ENCODE measurements at places on chromosomes 6 and 20.

DNA sequence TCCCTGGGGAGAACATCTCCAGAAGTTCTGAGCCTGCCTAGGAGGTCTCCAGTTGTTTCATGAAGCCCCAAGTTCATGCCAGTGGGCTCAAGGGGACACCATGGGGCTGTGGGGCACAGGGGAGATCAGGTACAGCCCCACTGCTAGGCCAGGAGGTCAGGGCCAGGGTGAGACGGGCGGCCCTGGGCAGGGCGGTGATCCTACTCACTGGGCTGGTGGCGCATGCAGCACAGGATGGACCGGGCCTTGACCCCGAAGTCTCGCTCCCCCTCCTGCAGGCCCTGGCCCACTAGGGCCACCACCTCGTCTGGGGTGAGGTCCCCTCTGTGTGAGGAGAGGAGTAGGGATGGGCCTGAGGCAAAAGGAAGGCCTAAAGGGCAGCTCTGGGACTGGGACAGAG lies 26.1 kb downstream of the ADA start:
- no peak for DNase-seq

DNA sequence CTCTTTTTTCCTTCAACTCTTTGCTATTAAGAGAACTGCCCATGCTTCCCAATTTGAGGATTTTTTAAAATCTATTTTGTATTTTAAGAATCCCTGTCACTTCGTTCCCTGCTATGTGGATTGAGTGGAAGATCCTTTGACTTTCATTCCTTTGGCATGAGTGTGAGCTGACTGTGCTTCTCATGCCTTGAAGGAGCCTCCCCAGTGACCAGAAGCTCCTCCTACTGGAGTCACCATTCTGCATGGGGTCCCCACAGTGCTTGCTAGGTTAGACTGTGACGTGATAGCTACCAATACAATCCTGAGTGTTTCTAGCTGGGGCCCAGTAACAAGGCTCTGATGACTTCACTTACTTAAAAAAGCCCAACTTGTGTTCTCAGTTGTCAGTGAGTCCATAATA lies 104.4 kb upstream of the LAMP5 start:
- DNase-seq, result no peak

GRCh38 chr6:116392132-116393013 lies 21.6 kb downstream of the DSE start:
- no peak for DNase-seq

GRCh38 chr6:125154118-125154760 lies 666 bp downstream of the TPD52L1 start:
- DNase-seq, result peak; percentile 38

- DNase-seq, result peak; percentile 95
Measured at GRCh38 chr6:32970413-32971241, 2.2 kb downstream of the BRD2 start.

GRCh38 chr20:7627734-7628663 lies 312.3 kb downstream of the HAO1 start:
- no peak for DNase-seq

- DNase-seq, result no peak
Measured at GRCh38 chr6:75291331-75291730, 6.7 kb upstream of the TMEM30A start.

GRCh38 chr6:90139272-90139817 lies 157.3 kb downstream of the BACH2 start:
- DNase-seq, result no peak

DNA sequence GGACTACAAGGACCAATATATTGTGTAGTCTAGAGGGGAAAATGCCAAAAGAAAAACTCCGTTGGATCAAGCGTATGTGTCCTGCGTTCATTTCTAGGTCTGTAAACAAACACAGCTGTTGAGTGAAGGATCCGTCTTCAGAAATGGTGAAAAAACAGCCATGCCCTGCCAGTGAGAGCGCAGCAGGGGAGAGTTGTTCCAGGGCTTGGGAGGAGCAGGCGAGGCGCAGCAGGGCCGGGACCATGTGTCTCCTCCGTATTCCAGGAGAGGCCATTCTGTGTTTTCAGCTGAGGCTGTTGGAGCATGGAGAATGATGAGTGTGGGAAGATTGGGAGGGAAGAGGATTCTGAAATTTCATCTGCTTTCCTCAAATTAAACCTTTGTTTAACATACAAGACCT lies 38.0 kb downstream of the BMP6 start:
- DNase-seq, result peak; percentile 36

DNA sequence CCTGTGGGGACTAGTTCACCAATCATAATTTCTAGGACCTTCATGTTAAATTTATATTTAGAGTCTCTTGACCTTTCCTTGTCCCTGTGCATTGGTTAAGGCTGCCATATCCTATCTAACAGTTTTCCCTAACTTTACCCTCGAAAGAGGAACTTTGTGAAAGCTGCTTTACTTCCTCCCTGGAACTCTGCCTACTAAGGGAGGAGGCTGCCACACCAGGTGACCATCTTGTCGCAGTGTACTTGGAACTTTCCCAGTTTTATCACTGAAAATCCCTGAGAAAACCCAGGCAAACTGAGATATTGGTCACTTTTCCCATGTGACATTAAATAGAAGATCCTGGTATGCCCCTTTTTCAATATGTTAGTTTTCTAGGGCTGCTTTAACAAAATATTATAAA lies 317.6 kb upstream of the TSHZ2 start:
- no peak for DNase-seq

- no peak for DNase-seq
Measured at GRCh38 chr20:48595495-48596333, 232.1 kb downstream of the PREX1 start.

DNA sequence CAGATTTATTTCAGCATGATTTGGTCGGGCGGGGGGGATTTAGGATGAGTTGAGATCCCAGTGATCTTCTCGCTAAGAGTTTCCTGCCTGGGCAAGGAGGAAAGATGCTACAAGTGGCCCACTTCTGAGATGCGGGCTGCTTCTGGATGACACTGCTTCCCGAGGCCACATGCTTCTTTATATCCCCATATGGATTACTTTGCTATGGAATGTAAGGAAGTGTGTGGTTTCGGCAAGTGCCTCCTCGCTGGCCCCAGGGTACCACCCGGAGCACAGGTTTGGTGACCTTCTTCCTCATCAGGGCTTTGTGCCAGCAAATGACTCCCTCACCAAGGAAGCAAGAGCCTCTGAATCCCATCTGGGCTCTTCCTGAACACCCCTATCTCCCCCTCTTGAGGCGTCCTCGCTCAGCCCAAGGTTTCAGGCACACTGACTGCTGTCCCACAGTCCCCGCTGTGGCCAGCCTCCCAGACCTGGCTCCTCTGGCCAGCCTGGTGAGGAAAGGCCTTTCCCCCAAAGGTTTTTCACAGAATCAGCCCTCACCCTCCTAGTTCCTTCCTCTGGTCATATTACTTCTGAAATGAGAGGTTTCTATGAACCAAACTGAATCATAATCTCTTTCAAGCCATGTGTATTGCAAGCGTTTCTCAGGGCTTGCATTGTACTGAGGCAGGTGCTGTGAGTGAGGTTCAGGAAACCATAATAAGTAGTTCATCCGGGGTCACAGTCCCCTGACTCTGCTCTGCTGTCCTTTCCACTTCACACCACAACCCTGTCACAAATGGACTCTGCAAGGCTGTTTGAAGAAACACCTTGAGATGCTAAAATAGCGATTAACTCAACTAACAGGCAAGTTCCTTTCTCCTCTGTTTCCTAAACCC lies 41.7 kb upstream of the IL17A start:
- no peak for DNase-seq

- DNase-seq, result no peak
Measured at GRCh38 chr6:153941768-153942167, 97.3 kb upstream of the OPRM1 start.

DNA sequence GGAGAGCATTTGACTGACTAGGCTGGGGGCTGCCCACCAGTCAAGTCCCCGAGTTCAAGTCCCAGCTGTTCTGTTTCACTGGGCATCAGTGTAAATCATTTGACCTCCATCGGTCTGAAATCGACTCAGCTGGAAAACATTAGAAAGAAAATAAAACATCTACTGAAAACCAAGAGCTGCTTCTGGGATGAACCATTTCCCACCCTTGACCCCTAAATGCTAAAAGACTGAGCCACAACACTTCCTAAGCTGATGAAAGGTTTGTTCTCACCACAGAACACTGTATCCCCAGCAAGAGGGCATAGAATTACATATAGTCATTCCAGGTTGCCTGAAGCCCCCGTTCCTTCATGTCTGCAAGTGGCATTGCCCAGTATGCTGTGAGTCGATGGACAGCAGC lies 237.0 kb upstream of the TAB2 start:
- no peak for DNase-seq

DNA sequence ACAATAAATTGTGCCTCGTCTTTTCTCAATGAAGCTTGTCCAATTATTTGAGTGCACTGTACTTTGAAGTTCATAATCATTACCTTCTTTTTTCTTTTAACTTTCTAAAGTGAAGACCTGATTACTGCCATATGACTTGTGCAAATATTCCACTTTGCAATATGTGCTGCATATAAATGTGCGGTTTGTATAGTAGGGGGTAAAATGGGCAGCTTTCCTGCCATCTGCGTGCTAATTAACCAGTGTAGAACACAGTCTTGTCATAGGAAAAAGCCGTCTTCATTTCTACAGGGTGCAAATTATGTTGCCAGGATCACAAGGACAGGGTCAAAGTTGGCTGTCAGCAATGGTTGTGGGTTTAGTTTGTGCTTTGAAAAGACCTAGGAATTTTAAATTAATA lies 397.0 kb downstream of the NKAIN2 start:
- DNase-seq, result no peak

- DNase-seq, result peak; percentile 66
Measured at GRCh38 chr20:9359561-9360308, 154.7 kb upstream of the LAMP5 start.

DNA sequence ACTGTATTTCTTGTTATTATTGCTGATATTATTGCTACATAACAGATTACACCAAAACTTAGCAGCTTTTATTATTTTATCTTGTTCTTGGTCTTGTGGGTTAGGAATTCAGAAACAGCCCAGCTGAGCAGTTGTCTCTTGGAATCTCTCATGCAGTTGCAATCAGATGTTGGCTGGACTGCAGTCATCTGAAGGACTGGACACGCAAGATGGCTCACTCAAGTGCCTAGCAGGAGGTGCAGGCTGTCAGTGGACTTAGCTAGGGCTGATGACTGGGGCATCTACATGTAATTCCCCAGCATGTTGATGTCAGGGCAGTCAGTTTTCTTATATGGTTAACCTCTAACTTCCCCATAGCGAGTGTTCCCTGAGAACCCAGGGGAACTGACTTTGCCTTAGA lies 128.6 kb upstream of the PLCB4 start:
- no peak for DNase-seq

- peak; percentile 36 for DNase-seq
Measured at GRCh38 chr6:88561954-88562315, 395.8 kb upstream of the CNR1 start.
